ENCODE measurements at places on chromosomes 13 and 19.

DNA sequence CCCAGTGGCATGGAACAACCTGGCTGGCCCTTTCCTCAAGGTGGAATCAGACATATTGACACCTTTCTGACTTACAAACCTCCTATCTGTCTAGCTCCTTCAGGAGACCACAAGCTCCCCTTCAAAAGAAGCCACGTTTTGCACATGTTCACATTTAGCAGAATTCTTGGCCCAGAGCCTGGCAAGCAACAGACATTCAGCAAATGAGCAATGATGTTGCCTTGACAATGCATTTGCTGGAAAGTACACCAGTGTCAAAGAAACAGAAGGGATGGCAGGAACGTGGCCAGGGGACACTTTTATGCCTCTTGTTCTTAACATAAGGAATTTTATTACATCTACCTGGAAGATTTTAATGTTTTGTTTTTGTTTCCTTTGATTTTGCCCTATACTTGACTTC is 85.5 kb upstream of the FGF14 start:
- DNase-seq, result peak; percentile 26

DNA sequence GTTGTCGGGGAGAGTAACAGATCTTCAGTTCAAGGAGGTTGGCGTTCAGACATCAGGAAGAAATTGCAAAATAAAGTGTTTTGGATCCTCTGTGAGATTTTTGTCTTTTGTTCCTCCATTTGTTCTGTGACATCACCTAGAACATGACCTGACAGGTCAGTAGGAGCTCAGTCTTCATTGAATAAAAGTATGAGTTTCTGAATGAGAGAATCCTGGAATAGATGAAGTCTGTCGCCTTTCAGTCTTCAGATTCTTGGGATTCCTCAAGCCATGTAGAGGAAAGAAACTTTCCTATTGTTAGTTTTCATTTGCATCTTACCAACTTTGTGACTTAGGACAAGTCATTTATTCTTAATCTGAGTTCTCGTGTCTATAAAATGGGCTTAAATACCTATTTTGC is 14.4 kb downstream of the ARHGAP35 start:
- DNase-seq, result no peak

DNA sequence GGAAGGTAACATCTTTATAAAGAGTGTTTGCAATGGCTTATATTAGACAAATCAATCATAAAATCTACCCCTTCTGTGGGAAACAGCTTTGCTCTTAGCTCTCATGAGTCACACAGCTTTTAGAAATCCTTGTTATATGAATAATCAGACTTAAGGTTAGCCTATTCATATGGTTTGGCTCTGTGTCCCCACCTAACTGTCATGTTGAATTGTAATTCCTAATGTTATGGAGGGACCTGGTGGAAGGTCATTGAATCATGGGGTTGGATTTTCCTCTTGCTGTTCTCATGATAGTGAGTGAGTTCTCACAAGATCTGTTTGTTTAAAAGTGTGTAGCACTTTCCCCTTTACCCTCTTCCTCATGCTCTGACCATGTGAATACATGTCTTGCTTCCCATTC is 704.2 kb upstream of the KLHL1 start:
- no peak for DNase-seq

DNA sequence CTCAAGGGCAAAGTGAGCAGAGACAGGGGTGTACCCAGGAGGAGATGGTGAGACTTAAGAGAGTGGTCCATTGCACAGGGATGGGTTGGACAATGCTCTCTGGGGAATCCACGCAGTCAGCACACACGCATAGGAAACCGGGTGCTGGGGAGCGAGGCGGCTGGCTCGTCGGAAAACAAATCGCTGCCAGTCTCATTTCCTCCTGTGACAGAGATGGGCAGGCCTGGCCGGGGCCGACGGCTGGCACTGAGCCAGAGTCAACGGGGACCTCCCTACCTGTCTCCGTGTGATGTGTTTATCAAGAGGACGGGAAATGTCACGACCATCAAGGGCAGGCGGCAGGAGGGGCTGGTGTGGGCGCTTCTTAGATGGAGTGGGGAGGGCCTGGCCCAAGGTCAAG is 27.3 kb downstream of the PTPRS start:
- DNase-seq, result no peak

DNA sequence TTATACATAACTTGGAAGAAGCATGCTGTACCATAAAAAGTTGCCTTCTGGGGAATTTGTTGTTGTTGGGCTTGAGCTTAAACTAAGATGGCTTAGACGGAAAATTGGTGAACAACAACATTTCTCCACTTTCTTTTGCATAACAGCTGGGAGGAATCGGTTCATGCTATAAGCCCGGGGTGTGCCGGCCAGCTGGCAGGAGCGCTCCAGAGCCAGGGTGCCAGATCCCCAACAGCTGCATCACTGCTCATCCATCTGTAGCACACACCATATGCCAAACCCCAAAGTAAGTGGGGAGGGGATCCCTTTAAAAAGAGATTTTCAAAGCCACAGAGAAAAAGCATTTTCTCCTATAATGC is 419.5 kb upstream of the ARGLU1 start:
- DNase-seq, result peak; percentile 64

- no peak for DNase-seq
Measured at GRCh38 chr19:17259934-17260333, 4.6 kb downstream of the USHBP1 start.

- DNase-seq, result no peak
Measured at GRCh38 chr13:48266701-48267639, 34.0 kb downstream of the ITM2B start.

GRCh38 chr13:92575777-92576176 is 650.8 kb upstream of the GPC6 start:
- no peak for DNase-seq

DNA sequence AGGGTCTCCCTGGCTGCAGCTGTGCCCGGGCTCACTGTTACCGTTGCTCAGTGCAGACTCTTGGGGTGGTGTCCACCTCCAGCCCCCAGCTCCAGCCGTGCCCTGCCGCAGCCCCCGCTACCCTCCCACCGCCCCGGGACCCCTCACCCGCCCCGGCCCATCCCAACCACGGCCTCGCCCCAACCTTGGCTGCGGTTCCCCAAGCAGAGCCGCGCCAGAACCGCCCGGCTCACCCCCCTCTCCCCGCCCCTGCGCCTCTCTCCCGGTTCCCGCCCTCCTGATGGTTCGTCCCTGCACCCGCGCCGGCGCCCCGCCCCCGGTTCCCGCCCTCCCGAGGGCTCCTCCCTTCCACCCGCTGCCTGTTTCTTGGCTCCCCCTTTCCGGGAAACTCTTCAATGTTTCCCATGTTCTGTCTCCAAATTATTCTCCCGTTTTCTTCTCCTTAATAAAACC is 40.3 kb downstream of the ANKRD10 start:
- peak; percentile 60 for DNase-seq
